ENCODE measurements at places on chromosomes 13 and 19.

- no peak for DNase-seq
Observed at GRCh38 chr13:33859691-33860303, 41.8 kb downstream of the RFC3 start.

GRCh38 chr13:87667686-87668085 is 3.5 kb upstream of the SLITRK5 start:
- no peak for DNase-seq

GRCh38 chr13:104920091-104920490 is 1615.4 kb downstream of the EFNB2 start:
- DNase-seq, result no peak

GRCh38 chr19:50292216-50292827 is 36.9 kb downstream of the KCNC3 start:
- DNase-seq, result no peak

DNA sequence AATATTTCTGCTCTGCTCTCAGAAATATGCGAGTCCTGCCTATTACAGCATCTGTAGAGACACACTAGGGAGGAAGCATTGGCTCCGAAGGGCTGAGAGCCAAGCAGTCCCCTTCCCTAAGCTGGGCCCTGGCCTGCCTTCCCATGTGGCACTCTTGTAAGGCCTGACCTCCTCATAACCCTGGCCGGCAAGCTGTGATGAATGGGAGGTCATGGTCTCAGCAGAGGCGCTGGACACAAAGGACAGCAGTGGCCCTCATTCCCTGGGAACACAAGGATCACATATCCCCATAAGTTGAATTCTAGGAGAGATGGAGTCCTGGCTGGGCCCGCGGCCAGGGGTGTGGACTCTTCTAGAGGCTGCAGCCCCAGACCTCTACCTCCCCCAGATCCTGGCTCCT is 483.3 kb downstream of the ZNF536 start:
- DNase-seq, result no peak

Measured in NCI-H1694 (cell line).